Left renal cortex interstitium (tissue), 4 donors: ENCODE measurements at places on chromosomes 12 and 14. TPM values are rescaled to one million over a fixed set of nuclear protein-coding genes. Genes with fewer than 3 reads are reported as not detected.

Gene ZNF839
- 19.5 TPM for polyA plus RNA-seq

Gene NAA25
- polyA plus RNA-seq, result 18.7 TPM

Gene TCL1B
- 0.58 TPM for polyA plus RNA-seq

Gene DIO3
- 0.54 TPM for polyA plus RNA-seq

Gene PLEKHG7
- 0.73 TPM for polyA plus RNA-seq

Gene MYO1H
- polyA plus RNA-seq, result 2.4 TPM

Gene NEUROD4
- not detected for polyA plus RNA-seq

Gene SYT10
- polyA plus RNA-seq, result 0.88 TPM

Gene ZDHHC22
- polyA plus RNA-seq, result 0.86 TPM

Gene SAMD15
- polyA plus RNA-seq, result 8.6 TPM

Gene OASL
- 0.13 TPM for polyA plus RNA-seq

Gene IGFBP6
- 11.2 TPM for polyA plus RNA-seq

Gene NTS
- 4.9 TPM for polyA plus RNA-seq

Gene SYNDIG1L
- 0.21 TPM for polyA plus RNA-seq

Gene CYP27B1
- 1.1 TPM for polyA plus RNA-seq

Gene DACT1
- polyA plus RNA-seq, result 39.4 TPM

Gene TMEM63C
- 1.8 TPM for polyA plus RNA-seq

Gene NKX2-1
- not detected for polyA plus RNA-seq

Gene CD9
- polyA plus RNA-seq, result 196 TPM

Gene SERPINA9
- polyA plus RNA-seq, result not detected

Gene GRIP1
- 23.2 TPM for polyA plus RNA-seq

Gene NELL2
- 12.4 TPM for polyA plus RNA-seq

Gene DDX47
- polyA plus RNA-seq, result 77.8 TPM

Gene CISTR
- polyA plus RNA-seq, result 0.44 TPM

Gene CELA1
- polyA plus RNA-seq, result not detected

Gene LBHD2
- not detected for polyA plus RNA-seq

Gene CRIP2
- 101 TPM for polyA plus RNA-seq

Gene EPYC
- polyA plus RNA-seq, result not detected

Gene FUT8
- 14.8 TPM for polyA plus RNA-seq

Gene TROAP
- 14.6 TPM for polyA plus RNA-seq

Gene CAPZA3
- polyA plus RNA-seq, result 0.52 TPM

Gene RHEBL1
- polyA plus RNA-seq, result 1.3 TPM

Gene TAS2R8
- polyA plus RNA-seq, result not detected

Gene EMC9
- polyA plus RNA-seq, result 22.7 TPM

Gene FAIM2
- 4.7 TPM for polyA plus RNA-seq

Gene FSCB
- polyA plus RNA-seq, result not detected

Gene CD163
- polyA plus RNA-seq, result 11.1 TPM

Gene TMEM119
- polyA plus RNA-seq, result 34.2 TPM

Gene GOLGA5
- 35.3 TPM for polyA plus RNA-seq

Gene A2ML1
- 0.38 TPM for polyA plus RNA-seq

Gene SDS
- polyA plus RNA-seq, result 0.17 TPM

Gene SMAGP
- 24.4 TPM for polyA plus RNA-seq

Gene ERBB3
- 98.1 TPM for polyA plus RNA-seq

Gene FIGNL2
- polyA plus RNA-seq, result 5.2 TPM

Gene POLR3B
- 16.7 TPM for polyA plus RNA-seq

Gene TESPA1
- 0.49 TPM for polyA plus RNA-seq

Gene SYNJ2BP
- 40.1 TPM for polyA plus RNA-seq
